Inflammatory macrophage treated with lipopolysaccharide for 4 hours (primary cell): ENCODE measurements at places on chromosomes 7 and 10.
A peak's percentile ranks its signal among the peaks of the same experiment; 100 is the strongest.

GRCh38 chr7:133851411-133851810 is 275.7 kb upstream of the LRGUK start:
- DNase-seq: no peak

- DNase-seq: no peak
These were observed 86.7 kb downstream of the MDFIC start for GRCh38 chr7:115008465-115009114.

- no peak for DNase-seq
These were observed 2.7 kb upstream of the KMT2E start for GRCh38 chr7:105011141-105011830.

DNA sequence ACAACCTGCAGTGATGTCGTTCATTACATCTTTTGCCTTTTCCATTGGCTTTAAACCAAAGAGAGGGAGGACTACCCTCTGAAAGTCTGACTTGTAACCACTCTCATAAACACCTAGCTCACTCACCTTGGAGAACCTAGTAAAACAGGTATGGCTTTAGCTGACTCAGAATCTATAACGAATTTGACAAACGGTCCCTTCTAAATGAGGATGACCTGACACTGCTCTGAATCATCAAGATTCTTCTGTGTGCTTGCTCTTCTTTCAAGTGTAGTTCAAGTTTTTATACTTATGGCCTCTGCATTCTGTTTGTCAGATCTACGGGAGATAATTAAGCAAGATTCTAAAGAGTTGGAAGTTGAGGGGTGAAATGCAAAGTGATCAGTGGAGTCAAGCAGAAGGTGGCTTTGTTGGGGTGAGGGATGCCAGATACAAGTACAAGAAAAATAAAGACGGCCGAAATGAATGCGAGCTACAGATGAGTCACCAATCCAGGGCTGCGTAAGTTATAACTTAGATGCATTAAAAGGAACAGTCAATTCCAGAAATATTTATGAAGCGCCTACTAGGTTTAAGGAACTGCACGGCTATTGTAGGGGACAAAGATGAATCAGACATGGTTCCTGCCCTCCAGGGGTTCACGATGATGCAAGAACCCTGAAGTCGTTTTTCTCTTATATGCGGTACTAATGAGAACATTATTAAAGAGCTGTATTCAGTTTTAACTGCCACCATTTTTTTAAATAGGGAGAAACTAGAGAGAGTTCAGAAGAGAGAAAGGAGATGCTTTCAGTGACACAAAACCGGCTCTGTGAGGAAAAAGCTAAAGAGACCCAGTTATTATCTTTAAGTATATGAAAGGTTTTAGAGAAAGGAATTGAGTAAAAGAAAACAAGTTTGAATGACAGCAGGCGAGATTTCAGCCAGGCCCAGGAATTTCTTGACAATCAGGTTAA is 6.5 kb downstream of the HIPK2 start:
- peak; percentile 80 for DNase-seq

- no peak for DNase-seq
These were observed 172.7 kb downstream of the SH3PXD2A start for GRCh38 chr10:103682631-103683030.

- DNase-seq: no peak
These were observed 179.3 kb downstream of the PTN start for GRCh38 chr7:137164251-137164650.

DNA sequence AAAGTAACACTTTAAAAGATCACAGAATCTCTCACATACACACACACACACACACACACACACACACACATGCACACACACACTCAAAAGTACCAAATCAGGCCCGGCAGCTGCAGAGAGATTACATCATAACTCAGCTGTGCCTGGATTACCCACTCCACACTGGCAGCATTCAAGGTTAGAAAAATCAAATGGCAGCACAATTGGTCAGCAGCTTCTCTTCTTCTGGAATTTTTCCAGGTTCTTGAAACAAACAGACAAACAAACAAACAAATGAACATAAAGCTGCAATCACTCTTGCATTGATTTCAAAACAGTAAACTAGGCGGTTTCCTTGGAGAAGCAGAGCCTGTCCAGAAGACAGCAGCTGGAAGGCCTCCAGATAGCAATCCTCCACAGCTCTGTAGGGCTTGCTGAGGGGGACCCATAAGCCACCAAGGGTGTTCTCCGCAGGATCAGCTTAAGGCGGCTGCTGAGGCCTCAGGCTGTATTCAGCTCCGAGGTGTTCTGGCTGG is 24.5 kb upstream of the FAM133B start:
- DNase-seq: no peak

GRCh38 chr7:106731646-106732444 is 70.9 kb upstream of the CCDC71L start:
- DNase-seq: peak; percentile 18

DNA sequence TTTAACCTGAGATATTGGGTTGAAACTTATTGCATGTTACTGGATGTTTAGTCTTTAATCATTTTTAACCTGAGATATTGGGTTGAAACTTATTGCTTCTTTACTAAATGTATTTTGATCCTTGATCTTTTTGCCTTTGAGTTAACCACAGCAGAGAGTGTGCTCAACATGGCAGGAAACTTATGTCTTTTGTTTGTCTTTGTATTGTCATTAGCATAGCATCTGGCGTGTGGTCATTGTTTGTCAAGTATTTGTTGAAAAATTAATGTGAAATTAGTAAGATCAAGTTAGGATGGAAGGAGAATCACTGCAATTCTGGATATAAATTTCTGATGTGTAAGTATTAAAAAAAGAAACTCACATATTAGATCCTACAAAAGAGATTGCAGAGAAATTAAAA is 8.2 kb downstream of the MRC1 start:
- no peak for DNase-seq

DNA sequence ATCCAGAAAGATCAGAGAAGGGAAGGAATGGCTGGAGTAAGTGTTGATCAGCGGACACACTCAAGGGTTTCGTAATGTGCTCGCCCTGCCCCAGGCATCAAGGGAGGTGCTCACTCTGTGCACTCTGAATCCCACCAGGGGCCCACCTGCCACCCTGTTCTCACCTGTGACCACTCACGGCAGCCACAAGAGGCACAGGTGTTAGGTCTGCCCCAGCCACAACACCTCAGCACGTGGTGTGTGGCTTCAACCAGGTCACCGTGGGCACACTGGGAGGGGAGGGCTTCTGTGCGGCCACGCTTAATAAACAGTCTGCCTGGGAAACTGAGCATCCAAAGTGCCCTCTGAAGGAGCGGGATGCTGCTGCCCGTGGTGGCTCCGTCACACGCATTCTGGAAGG is 49.8 kb downstream of the CUX1 start:
- no peak for DNase-seq

DNA sequence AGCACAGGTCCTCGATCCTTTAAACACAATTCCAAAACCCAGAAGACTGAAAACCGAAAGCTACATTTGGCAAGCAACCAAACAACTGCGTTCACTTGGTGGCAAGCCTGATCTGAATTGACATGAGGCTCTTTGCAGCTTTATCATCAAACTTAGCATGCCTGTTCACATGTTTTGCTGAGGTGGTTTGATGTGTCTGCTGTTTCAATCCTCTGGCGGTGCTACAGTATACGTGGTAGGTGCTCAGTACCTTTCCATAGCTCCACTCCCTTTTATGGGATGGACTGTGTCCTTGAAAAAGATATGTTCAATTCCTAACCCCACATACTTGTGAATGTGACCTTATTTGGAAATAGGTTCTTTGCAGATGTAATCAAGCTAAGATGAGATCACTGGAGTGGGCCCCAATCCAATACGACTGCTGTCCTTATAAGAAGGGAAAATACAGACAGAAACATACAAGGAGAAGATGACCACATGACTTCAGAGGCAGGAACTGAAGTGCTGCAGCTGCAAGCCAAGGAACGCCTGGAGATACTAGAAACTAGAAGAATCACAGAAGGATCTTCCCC is 33.4 kb downstream of the CCDC6 start:
- DNase-seq: peak; percentile 69

DNA sequence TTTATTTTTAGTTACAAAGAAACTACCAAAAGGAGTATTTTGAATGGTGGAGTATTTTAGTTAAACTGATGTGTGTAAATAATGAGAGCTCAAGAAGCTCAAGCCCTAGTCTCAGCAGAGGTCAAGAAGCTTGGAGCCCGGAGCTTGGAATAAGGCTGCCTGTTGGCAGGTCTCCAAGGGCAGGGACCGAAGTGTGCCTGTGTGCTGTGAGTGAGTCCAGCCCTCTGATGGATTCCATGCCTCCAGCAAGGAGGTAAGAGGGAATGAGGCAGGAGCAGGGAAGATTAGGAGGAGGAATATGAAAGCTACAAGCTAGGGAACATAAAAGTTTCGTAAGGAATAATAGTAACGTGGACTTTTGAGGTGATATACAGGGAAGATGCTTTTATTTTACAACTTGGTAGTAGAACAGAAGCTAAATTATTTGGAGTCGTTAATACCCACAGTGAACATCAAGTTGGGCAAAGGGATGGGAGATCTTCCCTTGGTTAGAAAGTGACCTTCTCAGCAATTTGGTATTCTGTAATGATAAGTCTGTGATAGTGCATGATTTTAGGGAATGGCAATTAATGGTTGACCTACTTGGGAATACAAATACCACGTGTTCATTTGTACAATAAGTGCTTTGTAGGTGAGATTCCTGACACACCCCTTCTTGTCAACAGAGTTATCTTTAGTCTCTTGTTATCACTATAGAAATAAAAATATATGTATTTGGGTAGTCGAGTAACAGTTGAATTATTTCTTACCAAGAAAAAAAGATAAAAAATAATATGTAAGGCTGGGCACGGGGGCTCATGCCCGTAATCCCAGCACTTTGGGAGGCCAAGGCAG is 4.6 kb downstream of the SEC23IP start:
- no peak for DNase-seq

GRCh38 chr7:101442426-101443070 is 79.9 kb downstream of the COL26A1 start:
- DNase-seq: no peak

- no peak for DNase-seq
These were observed 18.4 kb upstream of the SORCS3 start for GRCh38 chr10:104622598-104623209.

DNA sequence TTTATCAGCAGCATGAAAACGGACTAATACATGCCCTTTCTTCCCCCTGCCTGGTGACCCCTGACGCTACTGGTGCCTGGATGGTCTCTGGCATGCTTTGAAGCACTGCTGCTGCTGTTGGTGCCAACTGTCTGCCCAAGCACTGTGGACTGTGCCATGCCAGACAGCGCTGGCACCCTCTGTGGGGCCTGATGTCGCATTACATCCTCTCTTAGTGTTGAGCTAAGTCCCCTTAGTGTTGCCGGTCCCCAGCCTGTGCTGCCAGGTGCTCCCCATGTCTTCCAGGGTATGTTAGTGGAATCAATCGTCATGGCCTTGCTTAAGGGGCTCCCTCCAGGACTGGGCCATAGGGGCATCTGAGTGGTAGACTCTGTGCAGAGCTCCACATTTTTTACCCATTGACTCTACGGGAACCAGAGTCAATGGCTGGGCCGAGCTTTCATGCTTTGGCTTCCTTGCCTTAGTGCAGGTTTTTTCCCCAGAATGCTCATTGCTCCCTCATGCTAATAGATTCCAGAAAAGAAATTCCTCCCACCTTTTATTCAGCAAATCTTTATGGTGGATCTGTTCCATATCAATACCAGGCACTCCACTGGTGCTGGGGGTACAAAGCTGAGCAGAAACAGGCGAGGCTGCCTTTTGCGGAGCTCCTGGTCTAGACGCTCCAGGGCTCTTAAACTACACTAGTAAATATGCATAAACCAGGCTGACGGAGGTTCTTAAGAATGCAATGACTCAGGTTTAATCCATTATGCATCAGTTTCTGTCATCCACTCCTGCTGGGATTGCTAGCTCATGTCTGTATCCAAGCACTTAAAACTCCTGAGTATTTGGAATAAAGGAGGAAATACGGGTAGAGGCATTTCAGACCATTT is 21.8 kb upstream of the MRC1 start:
- DNase-seq: no peak

DNA sequence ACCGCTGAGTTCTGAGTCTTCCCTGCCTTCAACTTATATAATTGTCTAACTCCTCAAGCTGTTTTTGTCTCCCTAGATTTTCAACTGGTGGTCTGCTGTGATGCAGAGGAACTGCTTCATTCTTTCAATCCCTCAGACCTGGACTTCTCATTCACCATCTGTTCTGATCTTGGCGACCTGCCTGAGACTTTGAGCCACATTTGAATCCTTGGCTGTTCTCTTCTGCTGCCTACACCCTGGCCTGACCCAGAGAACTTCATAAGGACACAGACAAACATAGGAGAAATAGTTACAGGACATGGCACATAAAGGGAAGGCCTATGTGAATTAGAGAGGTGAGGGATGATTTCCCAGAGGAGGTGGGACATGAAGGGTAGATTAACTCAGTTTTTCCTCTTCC is 326.7 kb downstream of the PTEN start:
- DNase-seq: no peak

DNA sequence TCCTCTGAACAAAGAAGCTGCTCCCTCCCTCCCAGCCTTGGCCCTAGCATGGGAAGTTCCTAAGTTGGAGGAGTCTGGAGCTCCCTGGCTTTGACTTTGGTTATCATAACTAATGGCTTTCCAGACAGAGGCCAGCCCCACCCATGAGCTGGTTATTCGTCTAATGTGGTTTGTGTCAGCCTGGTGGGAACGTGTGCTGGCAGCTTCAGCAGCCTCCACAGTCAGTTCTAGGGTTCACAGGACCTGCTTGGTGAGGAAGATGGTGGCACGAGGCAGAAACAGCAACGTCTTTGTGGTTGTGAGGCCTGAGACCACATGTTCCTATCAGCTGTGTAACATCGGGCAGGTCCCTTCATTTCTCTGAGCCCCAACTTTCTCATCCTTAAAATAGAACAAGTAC is 103.1 kb downstream of the PAXIP1 start:
- no peak for DNase-seq

GRCh38 chr7:2059964-2060700 is 172.6 kb downstream of the MAD1L1 start:
- DNase-seq: no peak

GRCh38 chr7:75762350-75762917 is 9.6 kb downstream of the CCL26 start:
- peak; percentile 67 for DNase-seq

DNA sequence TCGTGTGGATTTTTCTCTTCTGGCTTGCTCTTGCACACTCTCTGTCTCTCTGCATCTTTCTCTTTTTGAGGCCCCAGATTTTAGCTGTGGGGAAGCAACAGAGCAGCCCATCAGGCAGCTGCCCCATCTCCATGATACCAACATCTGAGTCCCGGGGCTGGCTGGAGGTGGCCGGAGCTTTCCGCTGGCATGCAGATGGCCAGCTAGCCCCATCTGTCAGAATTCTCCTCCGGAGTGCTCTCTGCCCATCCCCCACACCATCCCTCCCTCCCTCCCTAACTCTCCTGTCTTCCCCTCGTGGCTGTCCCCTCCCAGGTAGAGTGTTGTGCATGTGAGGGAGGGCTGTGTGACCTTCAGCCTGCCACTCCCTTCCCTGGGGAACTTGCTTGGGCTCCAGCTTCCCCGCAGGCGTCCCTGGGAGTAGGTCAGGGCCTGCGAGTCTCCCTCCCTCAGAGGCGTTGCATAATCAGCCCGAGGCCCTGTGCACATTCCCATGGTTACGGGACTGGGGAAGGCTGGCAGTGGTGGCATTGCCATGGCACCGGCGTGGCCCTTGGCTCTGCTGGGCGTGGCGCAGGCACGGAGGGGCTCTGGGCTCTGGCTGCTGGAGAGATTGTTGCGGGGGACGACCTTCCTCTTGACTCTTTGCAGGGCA is 24.7 kb downstream of the GHRHR start:
- DNase-seq: no peak

- DNase-seq: no peak
These were observed 24.0 kb upstream of the ERCC6 start for GRCh38 chr10:49562893-49563292.
